Uterus (tissue), 4 donors: ENCODE measurements at places on chromosomes 2 and 18. TPM values are rescaled to one million over a fixed set of nuclear protein-coding genes. Genes with fewer than 3 reads are reported as not detected.

SEC11C gene
- total RNA-seq: 4.4 TPM

LYPD6B gene
- 9.8 TPM for total RNA-seq

CFAP221 gene
- 2.9 TPM for total RNA-seq

NT5C1B gene
- total RNA-seq: not detected

ANKRD36 gene
- 144 TPM for total RNA-seq

LRP1B gene
- total RNA-seq: 0.79 TPM

NFE2L2 gene
- total RNA-seq: 148 TPM

ALPP gene
- 0.62 TPM for total RNA-seq

GRCh38 chr2:121485039-121485438 is 45.6 kb upstream of the RNU4ATAC start:
- DNase-seq: no peak

DNA sequence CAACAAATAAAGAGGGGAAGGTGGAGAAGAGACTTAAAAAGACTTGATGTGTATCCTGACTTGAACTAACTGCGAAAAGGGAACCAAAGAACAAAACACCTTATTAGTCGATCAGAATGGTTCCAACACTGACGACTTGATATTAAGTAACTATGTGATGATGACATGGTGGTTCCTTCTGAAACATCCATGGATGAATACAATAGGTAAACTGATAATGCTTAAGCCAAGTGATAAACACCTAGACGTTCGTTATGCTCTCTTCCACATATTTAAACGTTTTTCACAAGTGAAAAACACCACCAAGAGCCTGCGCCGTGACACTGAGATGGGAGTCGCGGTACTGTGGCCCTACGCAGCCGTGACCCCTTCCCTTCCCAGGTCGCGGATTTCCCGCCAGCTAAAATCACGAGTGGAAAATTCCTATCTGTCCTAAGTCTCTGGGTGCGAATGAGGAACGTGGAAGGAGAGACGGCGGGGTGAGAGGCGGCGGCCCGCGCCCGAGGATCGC is 797 bp downstream of the TTC32 start:
- DNase-seq: no peak

GRCh38 chr2:235908826-235909225 is 259.4 kb downstream of the GBX2 start:
- DNase-seq: no peak

DNA sequence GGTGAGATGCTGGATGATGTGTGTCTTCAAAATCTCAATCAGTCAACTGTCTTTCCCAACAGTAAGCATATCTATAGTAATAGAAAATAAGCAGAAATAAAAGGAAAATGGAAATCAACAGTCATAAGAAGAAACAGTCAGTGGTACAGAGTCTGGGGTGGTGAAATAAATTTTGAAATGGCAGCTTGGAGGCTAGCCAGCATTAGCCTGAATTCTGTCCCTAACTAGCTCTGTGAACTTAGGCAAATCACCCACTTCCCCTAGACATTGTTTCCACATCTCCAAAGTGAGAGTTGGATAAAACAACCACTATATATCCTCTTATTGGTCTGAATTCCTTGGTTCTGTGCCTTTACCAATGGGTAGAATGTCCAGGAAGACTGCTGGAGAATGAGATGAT is 189.7 kb upstream of the REV1 start:
- no peak for DNase-seq

DNA sequence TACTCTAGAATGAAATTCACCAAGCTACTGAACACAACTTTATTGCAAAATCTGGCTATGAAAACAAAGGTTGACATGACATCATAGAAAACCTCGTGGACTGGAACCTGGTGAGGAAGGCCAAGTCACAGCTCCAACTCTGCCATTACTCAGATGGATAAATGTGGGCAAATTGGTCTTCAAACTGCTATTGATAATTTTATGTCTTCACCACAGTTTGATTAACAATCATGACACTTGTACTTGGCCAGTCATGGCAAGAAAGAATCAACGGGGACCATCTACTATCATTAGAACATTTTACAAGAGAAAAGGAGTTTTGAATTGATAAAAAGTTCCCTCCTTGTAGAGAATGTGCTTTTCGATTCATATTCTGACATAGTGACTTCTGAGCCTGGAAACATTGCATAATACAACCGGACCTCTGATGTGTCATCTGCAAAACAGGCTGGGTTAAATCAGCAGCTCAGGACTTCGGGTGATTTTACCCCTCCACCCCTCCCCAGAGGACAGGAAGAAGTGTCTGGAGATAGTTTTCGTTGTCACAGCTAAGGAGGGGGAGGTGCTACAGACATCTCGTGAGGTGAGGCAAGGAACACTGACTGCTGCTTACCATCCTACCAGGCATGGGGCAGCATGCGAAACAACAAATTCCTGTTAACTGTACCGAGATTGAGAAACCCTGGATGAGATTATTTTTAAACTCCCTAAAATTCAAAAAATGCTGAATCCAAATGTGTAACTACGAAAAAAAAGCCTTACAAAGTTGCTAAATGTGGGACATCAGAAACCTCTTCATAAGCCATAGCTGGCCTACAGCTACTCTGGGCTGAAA is 8.4 kb downstream of the L3MBTL4 start:
- no peak for DNase-seq

DNA sequence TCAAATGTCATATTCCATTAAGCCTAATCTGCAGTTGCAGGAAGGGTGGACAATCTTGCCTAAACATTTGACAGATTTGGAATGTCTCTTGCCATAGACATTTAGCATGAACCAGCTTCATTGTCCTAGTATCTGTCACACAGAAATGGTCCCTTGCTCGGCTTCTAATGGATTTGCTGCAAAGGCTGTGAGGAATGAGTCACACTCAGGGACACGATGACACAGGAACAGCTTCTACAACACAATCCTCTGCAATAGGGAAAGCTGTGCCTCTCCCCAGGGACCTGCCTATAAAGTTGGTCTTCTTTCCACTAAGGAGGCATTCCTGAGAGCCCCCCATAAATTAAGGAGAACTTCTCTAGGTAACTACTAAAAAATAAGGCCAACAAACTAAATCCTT is 155.1 kb upstream of the L3MBTL4 start:
- no peak for DNase-seq

GRCh38 chr18:35467624-35468016 is 30.1 kb downstream of the INO80C start:
- DNase-seq: no peak

DNA sequence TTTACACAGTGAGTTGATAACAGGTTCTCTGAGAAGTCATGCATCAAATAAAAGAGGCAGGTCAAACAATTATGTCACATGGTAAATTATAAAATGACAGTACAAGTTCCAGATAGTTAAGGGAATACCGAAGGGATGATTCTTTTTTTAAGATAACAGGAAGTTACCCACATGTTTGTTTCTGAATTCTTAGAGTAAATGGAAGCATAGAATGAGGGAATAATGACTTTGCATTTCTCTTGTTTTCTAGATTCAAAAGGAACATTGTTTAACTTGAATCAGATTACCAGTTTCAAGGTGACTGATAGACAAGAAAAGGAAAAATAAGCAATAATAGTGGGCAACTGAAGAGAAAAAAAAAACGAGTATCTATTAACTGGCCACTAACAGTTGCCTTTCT is 124.5 kb downstream of the MIB1 start:
- DNase-seq: no peak

DNA sequence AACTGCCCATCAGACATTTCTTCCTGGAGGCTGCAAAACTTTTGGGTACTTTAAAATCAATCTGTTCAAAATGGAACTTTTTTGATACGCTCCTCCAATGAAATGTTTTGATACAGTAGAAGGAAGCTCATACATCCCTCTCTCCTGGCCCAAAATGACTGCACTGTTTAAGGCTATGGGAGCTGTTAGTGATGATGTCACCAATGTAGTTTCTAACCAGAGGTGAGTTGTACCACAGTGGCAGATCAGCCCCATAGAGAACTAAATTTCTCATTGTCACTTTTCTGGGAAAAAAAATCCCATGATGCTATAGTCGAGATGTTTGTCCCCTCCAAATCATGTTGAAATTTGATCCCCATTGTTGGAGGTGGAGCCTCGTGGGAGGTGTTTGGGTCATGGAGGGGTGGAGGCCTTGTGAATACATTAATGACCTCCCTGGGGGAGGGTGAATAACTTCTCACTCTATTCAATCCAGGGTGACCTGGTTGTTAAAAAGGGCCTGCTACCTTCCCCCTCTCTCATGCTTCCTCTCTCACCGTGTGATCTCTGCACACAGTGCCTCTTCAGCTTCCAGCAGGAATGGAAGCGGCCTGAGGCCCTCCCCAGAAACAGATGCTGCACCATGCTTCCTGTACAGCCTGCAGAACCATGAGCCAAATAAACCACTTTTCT is 117.4 kb upstream of the NPAS2 start:
- DNase-seq: no peak

DNA sequence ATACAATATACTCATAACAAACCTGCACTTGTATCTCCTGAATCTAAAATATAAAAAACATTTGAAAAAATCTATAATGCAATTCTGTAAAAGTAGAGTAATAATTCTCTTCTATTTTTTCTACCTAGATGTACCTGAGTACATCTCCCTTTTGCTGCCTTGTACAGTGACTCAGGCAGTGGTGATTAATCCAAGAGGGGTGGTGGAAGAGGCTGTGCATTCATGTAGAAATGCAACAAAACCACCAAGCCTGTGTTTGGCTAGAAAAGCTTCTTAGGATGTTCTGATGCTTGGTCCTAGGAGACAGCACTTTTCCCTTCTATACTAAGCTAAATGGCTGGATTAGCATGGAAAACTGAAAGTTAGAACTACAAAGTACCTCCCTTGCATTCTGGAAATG is 245.8 kb downstream of the DPP10 start:
- no peak for DNase-seq

DNA sequence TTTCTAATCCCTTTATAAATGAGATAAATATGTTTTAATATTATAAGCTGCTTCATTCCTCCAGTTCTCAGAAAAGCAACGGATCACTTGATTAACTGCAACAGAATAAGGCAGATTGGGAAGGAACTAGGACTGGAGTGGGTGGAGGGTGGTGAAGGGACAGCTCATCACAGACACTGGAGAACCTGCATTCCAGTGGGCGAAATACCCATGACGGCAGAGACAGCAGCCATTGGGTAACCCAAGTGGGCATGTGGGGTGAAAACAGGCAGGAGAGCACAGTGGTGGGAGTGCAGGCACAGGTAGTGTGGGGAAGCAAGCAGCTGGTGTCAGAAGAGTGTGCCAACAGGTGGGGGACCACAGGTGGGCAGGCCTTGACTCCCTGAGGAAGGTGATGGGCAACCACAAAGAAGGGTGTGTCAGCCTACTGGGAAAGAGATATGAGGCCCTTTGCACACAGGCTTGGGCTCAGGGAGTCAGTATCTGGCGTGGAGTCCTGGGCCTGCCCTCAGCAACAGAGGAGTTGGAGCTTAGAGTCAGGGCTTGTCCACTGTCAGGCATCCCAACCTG is 27.2 kb downstream of the DPYSL5 start:
- DNase-seq: no peak

GRCh38 chr18:61471541-61471940 is 138.3 kb downstream of the CDH20 start:
- no peak for DNase-seq

DNA sequence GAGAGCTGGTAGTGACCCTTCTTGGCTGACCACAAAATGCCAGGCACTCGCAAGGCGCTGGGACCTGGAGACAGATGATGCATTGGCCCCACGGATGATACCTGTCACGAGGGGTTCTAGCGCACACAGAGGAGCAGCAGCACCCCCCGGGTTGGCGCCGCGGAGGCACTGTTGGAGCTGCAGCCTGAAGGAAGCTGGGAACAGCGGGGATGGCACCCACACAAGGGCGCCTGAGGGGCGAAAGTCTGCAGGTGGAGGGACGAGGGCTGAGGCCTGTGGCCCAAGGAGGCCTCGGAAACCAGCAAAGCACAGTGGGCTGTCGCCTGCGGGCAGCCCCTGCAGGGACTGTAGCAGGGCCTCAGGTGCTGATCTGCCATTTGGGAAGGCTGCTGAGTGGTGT is 33.6 kb downstream of the FAM228A start:
- no peak for DNase-seq

GRCh38 chr2:223076573-223076972 is 24.6 kb downstream of the KCNE4 start:
- no peak for DNase-seq

GRCh38 chr2:128779301-128780095 is 460.8 kb upstream of the HS6ST1 start:
- DNase-seq: no peak

GRCh38 chr2:222434204-222434603 is 9.9 kb downstream of the SGPP2 start:
- no peak for DNase-seq

DNA sequence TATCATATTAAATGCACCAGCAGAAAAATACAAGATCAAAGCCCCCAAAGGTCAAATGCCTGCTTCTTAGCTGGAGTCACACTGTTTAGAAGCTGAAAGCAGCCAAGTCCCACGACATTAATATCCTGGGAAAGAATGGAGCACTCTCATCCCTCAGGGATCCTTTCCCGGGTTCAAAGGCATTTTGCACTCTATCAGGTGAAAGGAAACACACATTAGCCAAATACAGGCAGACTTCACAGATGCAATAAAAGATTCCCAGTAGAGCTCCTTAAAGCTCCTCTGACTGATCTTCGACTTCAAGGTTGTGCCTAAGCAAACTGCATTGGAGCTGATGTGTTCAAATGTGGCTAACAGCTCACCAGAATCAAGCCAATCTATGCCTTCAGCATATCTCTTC is 158.4 kb downstream of the RNF152 start:
- no peak for DNase-seq

- DNase-seq: no peak
Observed at GRCh38 chr2:8234757-8235374, 447.0 kb upstream of the ID2 start.

- no peak for DNase-seq
Observed at GRCh38 chr2:68857855-68858456, 13.2 kb downstream of the BMP10 start.

DNA sequence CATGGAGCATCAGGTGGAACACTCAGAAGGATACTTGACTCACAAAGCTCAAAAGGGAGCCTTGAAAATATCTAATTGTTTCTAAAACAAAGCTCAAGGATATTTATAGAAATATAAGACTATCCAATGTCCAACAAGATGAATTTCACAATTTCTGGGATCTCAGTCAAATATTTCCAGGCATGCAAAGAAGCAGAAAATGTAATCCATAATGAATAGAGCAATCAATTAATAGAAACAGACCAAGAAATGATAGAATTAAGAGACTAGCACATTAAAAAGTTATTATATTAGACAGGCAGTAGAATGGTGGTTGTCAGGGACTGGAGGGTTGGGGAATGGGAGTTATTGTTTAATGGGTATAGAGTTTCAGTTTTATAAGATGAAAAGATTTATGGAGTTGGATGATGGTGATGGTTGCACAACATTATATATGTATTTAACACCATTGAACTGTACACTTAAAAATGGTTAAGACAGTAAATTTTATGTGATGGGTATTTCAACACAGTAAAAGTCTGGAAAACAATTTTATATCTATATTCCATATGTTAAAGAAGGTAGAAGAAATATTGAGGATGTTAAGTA is 189.9 kb upstream of the PIEZO2 start:
- DNase-seq: no peak
